Right atrium auricular region (tissue), 2 donors: ENCODE measurements at places on chromosomes 2 and 18. TPM values are rescaled to one million over a fixed set of nuclear protein-coding genes. Genes with fewer than 3 reads are reported as not detected.

GAREM1 gene
- total RNA-seq = 13.6 TPM

EGR4 gene
- total RNA-seq = 0.16 TPM

GKN1 gene
- not detected for total RNA-seq

USP37 gene
- 5.3 TPM for total RNA-seq

CCDC88A gene
- 21.5 TPM for total RNA-seq

FAM237A gene
- not detected for total RNA-seq

SYT4 gene
- 7.1 TPM for total RNA-seq

POMC gene
- total RNA-seq = 9.0 TPM

DNA sequence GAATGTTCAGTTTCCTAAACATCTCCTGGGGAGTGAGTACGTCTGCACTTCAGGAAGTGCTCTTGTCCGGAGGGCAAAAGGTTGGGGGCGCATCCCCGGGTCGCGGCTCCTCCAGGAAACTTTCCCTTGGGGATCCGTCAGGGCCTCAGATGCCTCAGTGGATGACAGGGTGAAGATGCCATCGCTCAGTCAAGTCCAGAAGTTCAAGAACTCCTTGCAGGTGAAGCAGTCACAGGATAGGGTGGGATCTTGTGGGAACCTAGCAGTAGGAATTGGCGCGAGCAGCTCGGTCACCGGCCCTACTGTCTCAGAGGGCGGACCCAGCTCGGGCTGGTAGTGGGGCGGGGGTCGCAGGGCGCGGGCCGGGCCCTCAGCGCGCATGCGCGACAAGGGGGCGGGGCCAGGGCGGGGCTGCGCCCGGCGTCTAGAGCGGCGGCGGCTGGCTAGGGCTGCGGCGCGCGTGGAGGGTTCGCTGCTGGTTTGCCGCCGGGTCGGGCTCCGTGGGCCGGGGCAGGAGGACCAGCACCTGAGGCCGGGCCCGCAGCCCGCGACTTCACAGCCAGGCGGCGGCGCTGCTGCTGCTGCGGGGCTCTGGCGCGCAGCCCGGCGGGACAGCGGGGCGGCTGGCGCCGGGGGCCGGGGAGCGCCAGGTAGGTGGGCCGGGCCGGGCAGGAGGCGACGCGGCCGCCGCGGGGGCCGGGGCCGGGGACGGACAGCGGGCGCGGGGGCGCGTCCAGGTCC is at the start of gene INPP4A:
Gene INPP4A, plus strand, starts transcription at position 423 of the 741 bp plus-strand sequence. CDS start 75,191 bp downstream, outside the sequence.
- peak within 1 kb of the TSS; percentile 83 for H3K4me3 ChIP-seq
- no peaks in the 10 kb centered on the region for H3K27me3 ChIP-seq
- H3K4me1 ChIP-seq = peaks cover 20% of the 10 kb centered on the region
- H3K27ac ChIP-seq = peak within 1 kb of the TSS; percentile 71

- H3K4me3 ChIP-seq = no peak overlapping the region
- no peaks in the 10 kb centered on the region for H3K36me3 ChIP-seq
- H3K27ac ChIP-seq = peak overlapping the region; percentile 65
- no peaks in the 10 kb centered on the region for H3K27me3 ChIP-seq
- no peaks in the 10 kb centered on the region for H3K4me1 ChIP-seq
Measured at GRCh38 chr2:177281400-177282180, 17.1 kb upstream of the NFE2L2 start.

- no peaks in the 10 kb centered on the region for H3K27me3 ChIP-seq
- H3K27ac ChIP-seq = no peak overlapping the region
- no peak overlapping the region for H3K4me3 ChIP-seq
- no peaks in the 10 kb centered on the region for H3K4me1 ChIP-seq
- H3K36me3 ChIP-seq = no peaks in the 10 kb centered on the region
- DNase-seq = no peak
Measured at GRCh38 chr18:41657189-41657588, 297.8 kb upstream of the PIK3C3 start.

- H3K4me3 ChIP-seq = no peak overlapping the region
- H3K27me3 ChIP-seq = no peaks in the 10 kb centered on the region
- H3K36me3 ChIP-seq = peaks cover 12% of the 10 kb centered on the region
- DNase-seq = no peak
Measured at GRCh38 chr18:79208906-79209305, 139.7 kb downstream of the ATP9B start.

DNA sequence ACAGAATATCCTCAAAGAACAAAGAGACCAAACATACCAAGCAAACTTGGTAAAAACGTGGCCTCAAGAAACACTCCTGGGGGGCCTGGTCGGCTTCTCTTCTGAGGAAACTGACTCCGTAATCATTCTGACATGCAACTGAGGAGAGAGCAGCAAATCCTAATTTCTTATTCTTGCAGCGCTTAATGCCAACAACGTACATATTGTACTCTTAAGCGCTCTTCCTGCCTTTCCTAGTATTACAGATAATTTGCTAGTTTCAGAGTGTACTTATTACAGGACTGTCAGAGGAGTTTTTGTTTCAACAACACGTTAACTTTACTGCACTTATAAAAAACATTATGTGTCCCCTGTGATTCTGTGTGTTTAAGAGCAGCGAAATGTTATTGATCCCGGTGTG is 64.9 kb downstream of the ZNF521 start:
- peaks cover 66% of the 10 kb centered on the region for H3K4me1 ChIP-seq
- H3K36me3 ChIP-seq = no peaks in the 10 kb centered on the region
- no peak overlapping the region for H3K4me3 ChIP-seq
- no peaks in the 10 kb centered on the region for H3K27me3 ChIP-seq
- H3K27ac ChIP-seq = no peak overlapping the region

DNA sequence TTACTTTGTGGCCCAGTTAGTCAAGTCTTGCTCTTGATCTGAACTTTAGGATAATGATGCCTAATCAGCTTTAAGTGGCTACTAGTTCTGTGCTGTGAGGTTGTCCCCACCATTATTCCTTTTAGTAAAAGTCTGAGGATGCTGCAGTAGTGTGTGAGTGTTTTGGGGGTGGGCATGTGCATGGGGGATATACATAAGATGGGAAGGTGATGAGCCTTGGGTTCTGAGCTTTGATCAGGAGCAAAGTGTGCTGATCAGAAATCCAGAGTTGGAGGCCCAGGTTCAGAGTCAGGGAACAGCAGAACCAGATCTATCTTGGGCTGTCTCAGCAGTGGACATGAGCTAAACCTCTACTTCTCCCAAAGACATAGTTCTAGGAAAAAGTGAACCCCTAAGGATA is 66.8 kb downstream of the POLE4 start:
- no peaks in the 10 kb centered on the region for H3K36me3 ChIP-seq
- no peak overlapping the region for H3K27ac ChIP-seq
- H3K4me1 ChIP-seq = no peaks in the 10 kb centered on the region

- no peaks in the 10 kb centered on the region for H3K4me1 ChIP-seq
- no peak overlapping the region for H3K4me3 ChIP-seq
- no peak overlapping the region for H3K27ac ChIP-seq
- no peaks in the 10 kb centered on the region for H3K27me3 ChIP-seq
Measured at GRCh38 chr2:121884511-121884921, 129.1 kb downstream of the TSN start.

DNA sequence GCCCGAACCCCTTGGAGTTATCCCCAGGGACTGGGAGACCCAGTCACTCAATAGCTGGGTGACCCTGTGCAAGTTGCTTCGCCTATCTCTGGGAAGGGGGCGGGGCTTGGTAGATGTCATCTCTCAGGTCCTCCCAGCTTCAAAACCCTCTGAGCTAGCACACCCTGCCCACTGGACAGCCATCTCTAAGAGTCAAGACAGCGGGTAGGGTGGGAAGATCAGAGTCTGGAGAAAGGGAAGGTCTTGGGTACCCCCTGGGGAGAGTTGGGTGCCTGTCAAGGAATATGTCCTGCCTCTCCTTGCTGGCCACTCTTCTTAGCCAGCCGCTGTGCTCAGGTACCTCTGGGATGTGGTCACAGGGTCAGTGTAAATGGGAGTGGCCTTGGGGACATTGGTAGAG is 8.0 kb downstream of the GLI2 start:
- H3K27me3 ChIP-seq = peaks cover 2% of the 10 kb centered on the region
- H3K4me1 ChIP-seq = peaks cover 15% of the 10 kb centered on the region
- H3K27ac ChIP-seq = no peak overlapping the region
- no peak for DNase-seq

DNA sequence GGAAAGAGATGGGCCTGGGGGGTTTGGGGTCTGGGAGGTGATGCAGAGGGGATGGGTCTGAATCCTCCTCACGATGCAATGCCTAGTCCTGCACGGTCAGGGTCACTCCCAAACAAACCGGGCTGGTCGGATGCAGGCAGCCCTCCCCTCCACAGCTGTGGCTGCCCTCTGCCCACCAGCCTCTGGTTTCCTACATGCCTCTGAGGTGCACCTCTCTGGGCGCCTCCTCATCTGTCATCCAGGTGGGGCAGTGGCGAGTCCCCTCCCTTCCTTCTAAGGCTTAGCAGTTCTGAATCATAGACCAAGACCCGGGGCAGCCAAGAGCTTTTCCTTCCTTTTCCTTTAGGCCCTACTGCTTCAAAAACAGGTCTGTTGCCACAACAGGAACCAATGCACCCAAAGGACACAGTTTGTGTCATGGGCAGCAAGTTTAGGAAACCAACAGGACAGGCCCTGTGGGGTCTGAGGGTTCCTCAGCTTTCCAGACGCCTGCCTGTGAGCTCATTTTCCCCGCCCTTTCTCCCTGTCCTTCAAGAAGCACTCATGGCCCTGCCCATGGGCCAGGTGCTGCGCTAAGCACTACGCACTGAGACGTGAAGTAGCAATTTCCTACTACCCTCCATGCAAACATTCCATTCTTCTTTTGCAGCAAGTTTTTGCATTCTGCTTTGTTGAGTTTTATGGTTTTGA is 6.5 kb upstream of the MAL start:
- H3K27ac ChIP-seq = no peak overlapping the region
- no peaks in the 10 kb centered on the region for H3K4me1 ChIP-seq
- H3K4me3 ChIP-seq = no peak overlapping the region
- no peak for DNase-seq
- H3K27me3 ChIP-seq = no peaks in the 10 kb centered on the region

DNA sequence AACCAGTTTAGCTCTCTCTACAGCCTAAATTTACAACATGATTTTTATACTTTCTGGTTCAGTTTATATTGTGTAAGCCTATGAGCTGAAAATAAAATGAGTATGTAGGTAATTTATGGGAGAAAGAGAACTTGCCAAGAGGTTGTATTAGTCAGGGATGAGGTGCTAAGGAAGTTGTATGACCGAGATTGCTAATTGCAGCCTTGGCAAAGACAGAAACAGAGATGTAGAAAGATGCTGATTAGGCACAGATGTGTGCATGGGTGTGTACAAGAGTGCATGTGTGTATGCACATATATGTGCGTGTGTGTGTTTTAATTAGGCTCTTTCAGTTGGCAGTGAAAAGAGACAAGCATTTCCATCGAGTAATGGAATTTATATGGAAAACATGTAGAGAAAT is 213.9 kb downstream of the FBXO15 start:
- H3K27me3 ChIP-seq = no peaks in the 10 kb centered on the region
- no peak overlapping the region for H3K27ac ChIP-seq
- no peaks in the 10 kb centered on the region for H3K36me3 ChIP-seq
- no peak for DNase-seq

GRCh38 chr2:72141032-72141645 is 6.5 kb downstream of the CYP26B1 start:
- H3K27ac ChIP-seq = no peak overlapping the region
- peaks cover 13% of the 10 kb centered on the region for H3K27me3 ChIP-seq
- H3K36me3 ChIP-seq = no peaks in the 10 kb centered on the region
- H3K4me3 ChIP-seq = no peak overlapping the region

DNA sequence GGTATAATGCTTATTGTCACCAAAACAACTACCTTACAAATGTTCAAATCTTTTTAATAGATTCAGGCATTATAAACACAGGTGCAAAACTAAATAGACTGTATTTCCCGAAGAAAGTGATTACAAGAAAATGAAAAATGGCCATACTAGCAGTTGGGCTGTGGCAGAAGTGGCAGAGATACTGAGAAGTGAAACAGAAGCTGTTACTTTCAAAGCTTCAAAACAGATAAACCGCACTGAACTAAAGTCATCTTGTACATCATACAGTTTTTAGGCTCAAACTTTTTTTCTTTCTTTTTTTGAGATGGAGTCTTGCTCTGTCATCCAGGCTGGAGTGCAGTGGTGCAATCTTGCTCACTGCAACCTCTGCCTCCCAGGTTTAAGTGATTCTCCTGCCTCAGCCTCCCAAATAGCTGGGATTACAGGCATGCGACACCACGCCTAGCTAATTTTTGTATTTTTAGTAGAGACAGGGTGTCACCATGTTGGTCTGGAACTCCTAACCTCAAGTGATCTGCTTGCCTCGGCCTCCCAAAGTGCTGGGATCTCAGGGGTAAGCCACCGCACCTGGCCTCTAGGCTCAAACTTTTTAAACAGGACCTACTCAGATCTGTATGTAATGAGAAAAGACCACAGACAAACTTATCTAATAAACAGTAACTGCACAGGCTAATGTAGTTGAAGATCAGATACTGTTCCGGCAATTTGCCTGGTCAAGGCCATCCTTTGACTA is 77.9 kb upstream of the SATB2 start:
- no peak overlapping the region for H3K27ac ChIP-seq
- no peaks in the 10 kb centered on the region for H3K36me3 ChIP-seq
- no peaks in the 10 kb centered on the region for H3K27me3 ChIP-seq
- H3K4me1 ChIP-seq = no peaks in the 10 kb centered on the region
- no peak overlapping the region for H3K4me3 ChIP-seq
- no peak for DNase-seq

DNA sequence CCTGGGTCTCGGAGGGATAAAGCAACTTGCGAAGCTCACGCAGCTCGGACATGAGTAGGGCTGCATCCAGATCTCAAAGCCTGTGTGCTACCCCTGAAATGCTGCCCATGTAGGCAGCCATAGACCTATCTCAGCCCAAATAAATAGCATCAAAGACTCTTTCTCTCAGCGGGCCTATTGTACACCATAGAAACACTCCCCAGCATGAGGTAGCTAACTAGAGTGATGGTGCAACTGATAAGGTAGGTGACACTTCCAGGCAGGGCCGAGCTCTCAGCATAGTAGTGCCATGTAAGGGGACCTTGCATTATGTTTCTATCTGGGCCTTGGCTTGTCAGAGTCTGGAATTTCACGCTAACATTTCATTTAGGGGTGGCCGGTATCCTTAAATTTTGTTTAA is 52.4 kb downstream of the RABL2A start:
- no peaks in the 10 kb centered on the region for H3K27me3 ChIP-seq
- H3K4me3 ChIP-seq = no peak overlapping the region
- no peak for DNase-seq
